Left colon (tissue), 2 donors: ENCODE measurements at places on chromosomes 11 and 22. TPM values are rescaled to one million over a fixed set of nuclear protein-coding genes. Genes with fewer than 3 reads are reported as not detected.

Gene LGR4
- 125 TPM for total RNA-seq

Gene ZBTB3
- total RNA-seq = 14.5 TPM

GRCh38 chr22:29385748-29386147 is 2.6 kb downstream of the AP1B1 start:
- no peak for DNase-seq

- no peak for DNase-seq
These were observed 13.5 kb downstream of the SPTBN2 start for GRCh38 chr11:66715346-66716085.

GRCh38 chr11:62879235-62879978 is 1.3 kb upstream of the SLC3A2 start:
- no peak for DNase-seq

- DNase-seq = no peak
These were observed 590.0 kb downstream of the BRD1 start for GRCh38 chr22:49237703-49238102.

- peak; percentile 81 for DNase-seq
These were observed 693 bp upstream of the LINC01488 start for GRCh38 chr11:69480547-69481392.

DNA sequence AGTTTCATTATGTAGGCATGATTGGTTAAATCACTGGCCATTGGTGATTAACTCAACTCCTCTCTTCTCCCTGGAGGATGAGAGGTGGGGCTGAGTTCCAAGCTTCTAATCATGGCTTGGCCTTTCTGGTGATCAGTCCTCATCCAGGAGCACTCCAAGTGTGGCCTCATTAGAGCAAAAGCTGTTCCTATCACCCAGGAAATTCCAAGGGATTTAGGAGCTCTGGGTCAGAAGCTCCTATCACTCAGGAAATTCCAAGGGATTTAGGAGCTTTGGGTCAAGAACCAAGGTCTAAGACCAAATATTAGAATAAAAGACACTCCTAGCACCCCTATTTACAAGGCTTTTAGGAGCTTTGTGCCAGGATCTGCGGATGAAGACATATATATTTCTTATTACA is 168.0 kb upstream of the BDNF start:
- DNase-seq = no peak

DNA sequence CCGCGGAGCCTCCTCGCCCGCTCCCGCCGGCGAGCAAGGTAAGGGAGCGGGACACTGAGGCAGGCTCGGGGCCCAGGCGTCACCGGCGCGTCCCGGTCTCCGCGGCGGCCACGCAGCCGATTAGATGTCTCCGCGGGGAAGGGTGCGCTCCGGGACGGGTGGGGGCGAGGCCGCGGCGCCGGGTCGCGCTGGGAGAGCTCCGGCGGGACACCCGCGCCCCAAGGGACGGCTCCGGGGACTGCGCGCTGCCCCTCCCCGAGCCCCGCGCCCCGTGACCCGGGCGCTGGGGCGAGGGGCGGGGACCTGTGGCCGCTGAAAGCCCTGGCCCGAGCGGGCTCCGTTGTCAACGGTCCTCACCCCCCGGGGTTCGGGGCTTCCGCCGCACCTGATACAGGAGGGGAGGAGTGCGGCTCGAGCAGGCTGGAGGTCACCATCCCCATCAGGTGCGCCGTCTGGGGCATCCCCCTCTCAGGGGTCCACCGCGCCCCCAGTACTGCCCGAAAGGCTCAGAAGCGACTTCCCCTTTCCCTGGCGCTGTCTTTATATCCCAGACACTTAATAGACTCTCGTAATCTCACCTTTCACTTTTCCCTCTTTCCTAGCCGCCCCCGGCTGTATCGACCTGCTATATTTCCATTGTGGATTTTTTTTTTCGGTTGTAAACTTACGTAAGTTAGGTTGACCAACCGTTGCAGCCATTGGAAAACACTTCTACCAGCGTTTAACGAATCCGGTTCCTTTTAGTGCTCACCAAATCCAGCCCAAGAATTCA is 573 bp downstream of the PPFIA1 start:
- DNase-seq = peak; percentile 34

DNA sequence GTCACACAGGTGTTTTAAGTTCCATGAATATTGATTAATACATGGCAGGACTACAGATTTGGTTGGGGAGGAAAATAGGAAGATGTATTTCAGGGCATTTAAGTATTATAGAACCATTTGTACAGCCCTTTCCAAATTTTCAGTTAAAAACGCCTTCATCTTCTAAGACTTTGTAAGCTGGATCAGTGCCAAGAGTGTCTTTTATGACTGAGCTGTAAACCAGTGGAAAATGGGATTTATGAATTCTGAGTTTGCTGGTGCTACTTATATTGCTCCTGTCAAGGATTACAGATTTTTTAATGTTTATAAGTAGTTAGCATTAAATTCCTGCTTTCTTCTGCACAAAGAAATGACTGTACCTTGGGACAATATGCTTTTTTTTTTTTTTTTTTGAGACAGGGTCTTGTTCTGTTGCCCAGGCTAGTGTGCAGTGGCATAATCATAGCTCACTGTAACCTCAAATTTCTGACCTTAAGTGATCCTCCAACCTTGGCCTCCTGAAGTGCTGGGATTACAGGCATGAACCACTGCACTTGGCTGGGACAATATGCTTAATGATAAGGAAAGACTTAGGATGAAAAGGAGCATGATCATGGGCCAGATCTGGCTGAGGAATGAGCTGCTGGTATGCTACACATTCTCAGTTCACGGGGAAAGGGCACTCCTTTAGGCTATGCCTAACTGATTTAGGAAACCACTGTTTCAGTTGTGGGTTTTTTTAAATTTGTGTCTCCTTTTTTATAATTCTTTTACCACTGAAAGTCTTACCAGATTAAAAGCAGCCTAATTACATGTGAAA is 113.6 kb upstream of the MTNR1B start:
- DNase-seq = no peak
